Liver (tissue), 10 donors: ENCODE measurements at places on chromosomes 7 and 10. TPM values are rescaled to one million over a fixed set of nuclear protein-coding genes. Genes with fewer than 3 reads are reported as not detected.

The VENTX gene
- 0.25 TPM for total RNA-seq

The GSTK1 gene
- 178 TPM for total RNA-seq

The PHKG1 gene
- total RNA-seq, result 0.19 TPM

The TAS2R3 gene
- total RNA-seq, result 4.1 TPM

The LOXL4 gene
- 18.5 TPM for total RNA-seq

The TUBB8 gene
- not detected for total RNA-seq

The UPK3B gene
- 0.33 TPM for total RNA-seq

The TUBAL3 gene
- total RNA-seq, result 0.75 TPM

The SEPTIN14 gene
- total RNA-seq, result not detected

- no peaks in the 10 kb centered on the region for H3K27me3 ChIP-seq
- no peaks in the 10 kb centered on the region for H3K36me3 ChIP-seq
- no peak overlapping the region for H3K27ac ChIP-seq
- no peak overlapping the region for H3K4me3 ChIP-seq
- peaks cover 29% of the 10 kb centered on the region for H3K4me1 ChIP-seq
- DNase-seq, result no peak
Measured at GRCh38 chr7:127758845-127759244, 106.9 kb downstream of the SND1 start.

GRCh38 chr10:71981015-71981875 is 17.1 kb downstream of the CHST3 start:
- H3K4me1 ChIP-seq, result peaks cover 11% of the 10 kb centered on the region
- DNase-seq, result no peak
- H3K27ac ChIP-seq, result no peak overlapping the region
- no peak overlapping the region for H3K4me3 ChIP-seq
- H3K27me3 ChIP-seq, result no peaks in the 10 kb centered on the region

- H3K4me3 ChIP-seq, result no peak overlapping the region
- no peaks in the 10 kb centered on the region for H3K36me3 ChIP-seq
- no peak for DNase-seq
- no peak overlapping the region for H3K27ac ChIP-seq
Measured at GRCh38 chr7:149685455-149685854, 87.9 kb downstream of the ZNF467 start.

DNA sequence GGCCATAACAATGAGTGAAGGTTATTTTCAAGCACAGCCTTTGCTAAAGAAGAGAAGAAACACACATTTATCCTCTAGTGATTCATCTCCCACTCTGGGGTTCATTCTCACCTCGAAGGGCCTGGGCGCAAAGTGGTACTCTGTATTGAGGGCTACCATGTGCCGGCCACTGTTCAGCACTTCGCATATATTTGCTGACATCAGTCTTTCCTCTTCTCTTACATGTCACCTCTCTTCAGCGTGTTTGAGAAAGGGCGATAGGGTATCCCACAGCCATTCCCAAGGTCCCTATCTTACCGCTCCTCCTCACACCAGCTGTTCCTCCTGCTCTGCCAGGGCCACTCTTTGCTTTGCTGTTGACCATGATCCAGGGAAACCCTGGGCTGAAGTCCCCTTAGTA is 48.8 kb upstream of the ECHDC3 start:
- H3K27ac ChIP-seq, result no peak overlapping the region
- no peak overlapping the region for H3K4me3 ChIP-seq
- H3K36me3 ChIP-seq, result no peaks in the 10 kb centered on the region
- H3K27me3 ChIP-seq, result no peaks in the 10 kb centered on the region

DNA sequence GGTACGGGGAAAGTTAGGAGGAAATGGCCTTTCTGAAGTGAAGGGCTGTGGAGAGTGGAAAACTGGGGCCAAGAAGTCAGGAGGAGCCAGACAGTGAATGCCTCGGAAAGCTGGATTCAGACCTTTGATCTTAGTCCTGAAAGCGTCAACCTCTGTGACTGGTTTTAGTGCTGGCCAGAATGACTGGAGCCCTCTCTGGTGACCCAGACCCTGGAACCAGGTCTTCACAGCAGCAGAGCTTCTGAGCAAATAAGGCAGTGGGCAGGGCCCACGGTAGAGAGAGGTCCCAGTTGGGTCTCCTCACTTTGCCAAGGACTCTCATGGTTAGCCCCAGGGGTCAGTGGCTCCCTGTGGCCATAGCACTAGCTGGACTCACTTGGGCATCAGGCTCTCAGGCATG is 157.7 kb upstream of the EEPD1 start:
- H3K27me3 ChIP-seq, result no peaks in the 10 kb centered on the region
- H3K36me3 ChIP-seq, result no peaks in the 10 kb centered on the region
- no peak overlapping the region for H3K27ac ChIP-seq
- H3K4me1 ChIP-seq, result peaks cover 2% of the 10 kb centered on the region
- no peak for DNase-seq

DNA sequence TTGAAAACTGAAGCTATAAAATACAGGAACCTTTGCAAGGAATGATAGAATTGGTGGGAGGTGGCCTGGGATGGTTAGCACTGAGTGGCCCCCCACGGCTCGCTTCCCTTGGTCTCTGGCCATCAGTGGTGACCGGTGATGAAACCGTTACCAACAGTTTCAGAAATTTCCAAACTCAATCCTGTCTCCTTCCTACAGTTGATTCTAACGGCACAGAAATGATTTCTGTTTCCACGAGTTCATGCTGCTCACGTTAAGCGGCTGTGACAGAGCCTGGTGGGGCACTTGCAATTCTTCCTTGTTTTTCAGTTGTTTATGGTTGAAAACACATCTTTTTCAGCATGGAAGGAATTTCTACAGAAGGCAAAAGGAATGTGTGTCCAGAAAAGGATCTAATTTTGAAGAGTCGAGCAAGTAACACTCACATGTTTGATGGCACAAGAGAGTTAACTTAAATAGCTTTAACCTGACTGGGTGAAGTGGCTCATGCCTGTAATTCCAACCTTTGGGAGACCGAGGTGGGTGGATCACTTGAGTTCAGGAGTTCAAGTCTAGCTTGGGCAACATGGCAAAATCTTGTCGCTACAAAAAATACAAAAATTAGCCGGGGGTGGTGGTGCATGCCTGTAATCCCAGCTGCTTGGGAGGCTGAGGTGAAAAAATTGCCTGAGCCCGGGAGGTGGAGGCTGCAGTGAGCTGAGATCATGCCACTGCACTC is 100.1 kb downstream of the DNAJB6 start:
- H3K4me3 ChIP-seq, result no peak overlapping the region
- no peak for DNase-seq
- no peak overlapping the region for H3K27ac ChIP-seq
- no peaks in the 10 kb centered on the region for H3K27me3 ChIP-seq
- H3K36me3 ChIP-seq, result no peaks in the 10 kb centered on the region

DNA sequence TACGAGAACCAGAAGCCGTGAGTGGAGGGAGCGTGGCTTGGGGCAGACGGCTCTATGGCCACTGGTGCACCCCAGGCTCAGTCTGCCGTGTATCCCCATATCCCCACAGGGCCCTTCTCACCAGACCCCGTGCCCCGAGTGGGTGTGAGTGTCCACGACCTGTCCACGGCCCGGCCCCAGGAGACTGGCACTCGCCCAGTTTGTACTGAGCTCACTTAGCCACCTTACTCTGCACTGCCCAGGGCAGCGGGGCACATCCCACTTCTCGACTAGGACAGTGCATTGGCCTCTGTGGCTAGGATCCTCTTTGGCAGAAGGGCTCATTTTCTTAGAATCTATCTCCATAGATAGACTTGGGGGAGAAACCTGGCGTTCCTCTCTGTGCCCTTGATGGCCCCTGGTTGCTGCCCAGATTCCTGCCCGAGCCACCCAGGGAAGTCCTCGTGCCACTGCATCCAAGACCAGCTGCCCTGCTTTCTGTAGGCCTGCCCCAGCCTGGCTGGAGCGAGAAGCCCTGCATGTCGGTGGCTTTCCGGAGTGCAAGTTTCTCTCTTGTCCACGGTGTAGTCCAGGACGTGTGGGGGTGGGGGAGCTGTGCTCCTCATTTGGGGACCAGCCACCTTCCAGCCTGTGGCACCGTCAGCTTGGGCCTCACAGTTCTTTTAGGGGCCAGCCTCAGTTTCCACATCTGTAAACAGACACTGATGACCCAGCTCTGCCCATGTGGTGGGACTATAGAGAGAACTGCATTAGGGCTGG is 11.9 kb downstream of the TMEM120A start:
- H3K4me3 ChIP-seq, result no peak overlapping the region
- peak overlapping the region; percentile 5 for H3K27ac ChIP-seq
- H3K36me3 ChIP-seq, result peaks cover 51% of the 10 kb centered on the region
- H3K4me1 ChIP-seq, result peaks cover 7% of the 10 kb centered on the region

DNA sequence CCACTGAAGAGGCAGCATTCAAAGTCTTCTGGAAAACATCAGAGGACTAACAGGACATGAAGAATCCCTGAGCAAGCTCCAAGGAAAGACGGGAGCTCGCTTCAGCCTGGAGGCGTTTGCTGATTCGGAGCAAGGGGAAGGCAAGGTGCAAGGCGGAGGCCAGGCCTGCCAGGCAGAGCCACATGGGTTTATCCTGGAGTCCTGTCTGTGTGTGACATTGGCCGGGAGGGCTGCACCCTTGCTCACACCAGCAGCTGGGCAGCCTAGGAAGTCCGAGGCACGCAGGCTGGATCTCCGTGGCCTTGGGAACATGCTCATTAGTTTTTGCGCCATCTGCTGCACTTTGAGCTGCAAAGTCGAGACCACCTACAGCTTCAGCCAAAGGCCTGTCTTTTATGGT is 22.3 kb upstream of the LARP4B start:
- DNase-seq, result no peak
- no peaks in the 10 kb centered on the region for H3K27me3 ChIP-seq
- H3K4me1 ChIP-seq, result no peaks in the 10 kb centered on the region
- no peak overlapping the region for H3K4me3 ChIP-seq

- H3K4me1 ChIP-seq, result no peaks in the 10 kb centered on the region
- no peak overlapping the region for H3K27ac ChIP-seq
- H3K27me3 ChIP-seq, result no peaks in the 10 kb centered on the region
Measured at GRCh38 chr10:95312257-95312656, 21.5 kb upstream of the PDLIM1 start.

DNA sequence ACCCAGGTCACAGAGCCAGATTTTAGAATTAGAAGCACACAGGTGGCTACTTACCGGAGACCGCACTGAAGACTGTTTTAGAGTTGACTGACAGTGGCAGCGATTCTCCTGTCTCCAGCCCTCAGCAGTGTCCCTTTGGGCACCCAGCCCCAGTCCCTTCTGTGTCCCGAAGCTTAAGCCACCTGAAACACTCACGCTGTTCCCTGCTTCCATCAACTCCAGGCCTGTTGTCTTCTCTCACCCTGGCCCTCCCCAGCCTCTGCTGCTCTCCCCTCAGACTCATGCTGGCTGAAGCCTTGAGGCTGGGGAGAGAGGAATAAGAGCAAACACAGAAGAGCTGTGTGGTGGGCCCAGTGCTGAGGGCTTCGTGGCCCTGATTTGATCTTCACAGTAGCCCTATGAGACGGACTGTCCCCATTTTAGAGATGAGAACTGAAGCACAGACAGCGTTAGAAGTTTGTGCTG is 10.6 kb downstream of the SAP25 start:
- H3K36me3 ChIP-seq, result peaks cover 14% of the 10 kb centered on the region
- H3K4me3 ChIP-seq, result no peak overlapping the region
- H3K27me3 ChIP-seq, result no peaks in the 10 kb centered on the region
- DNase-seq, result no peak
- H3K4me1 ChIP-seq, result peaks cover 72% of the 10 kb centered on the region

DNA sequence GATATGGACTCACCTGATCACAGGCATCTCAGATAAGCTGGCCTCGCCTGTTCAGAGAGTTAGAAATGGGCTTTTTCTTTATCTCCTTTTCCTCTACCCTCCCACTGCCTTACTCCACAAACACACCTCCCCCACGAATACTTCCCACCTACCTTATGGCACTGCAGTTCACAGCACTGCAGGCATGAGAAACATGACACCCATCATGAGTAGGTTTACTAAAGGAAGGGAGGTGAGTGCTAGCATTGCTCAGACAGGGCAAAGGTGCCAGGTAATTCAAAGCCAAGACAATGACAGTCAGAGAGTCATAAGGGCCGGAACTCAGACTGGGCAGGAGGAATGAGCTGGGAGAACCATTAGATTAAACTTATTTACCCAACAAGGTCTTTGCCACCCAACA is 220.6 kb downstream of the FAM107B start:
- no peak for DNase-seq
- H3K4me1 ChIP-seq, result peaks cover 52% of the 10 kb centered on the region
- peak overlapping the region; percentile 80 for H3K27ac ChIP-seq
- H3K27me3 ChIP-seq, result no peaks in the 10 kb centered on the region

DNA sequence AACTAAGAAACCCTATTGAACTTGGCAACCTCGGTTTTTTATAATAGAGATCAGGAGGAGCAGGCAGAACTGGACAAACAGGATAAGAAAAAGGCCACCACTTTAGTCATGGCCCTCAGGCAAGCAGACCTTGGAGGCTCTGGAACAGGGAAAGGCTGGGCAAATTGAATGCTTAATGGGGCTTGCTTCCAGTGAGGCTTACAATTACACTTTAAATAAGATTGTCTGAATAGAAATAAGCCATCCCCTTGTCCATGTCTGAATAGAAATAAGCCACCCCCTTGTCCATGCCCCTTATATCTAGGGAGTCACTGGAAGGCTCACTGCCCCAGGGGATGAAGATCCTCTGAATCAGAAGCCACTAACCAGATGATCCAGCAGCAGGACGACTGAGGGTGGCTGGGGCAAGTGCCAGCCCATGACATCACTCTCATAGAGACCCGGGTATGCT is 40.6 kb downstream of the AKR1B15 start:
- H3K4me1 ChIP-seq, result peaks cover 4% of the 10 kb centered on the region
- no peak overlapping the region for H3K27ac ChIP-seq
- no peaks in the 10 kb centered on the region for H3K36me3 ChIP-seq
- no peak for DNase-seq

GRCh38 chr7:88218836-88219605 is 817 bp downstream of the SRI start:
- peaks cover 7% of the 10 kb centered on the region for H3K36me3 ChIP-seq
- H3K27me3 ChIP-seq, result no peaks in the 10 kb centered on the region
- peaks cover 10% of the 10 kb centered on the region for H3K4me1 ChIP-seq
- peak overlapping the region; percentile 35 for H3K27ac ChIP-seq
- peak; percentile 56 for DNase-seq

- H3K27ac ChIP-seq, result peak overlapping the region; percentile 84
- DNase-seq, result peak; percentile 61
- peak overlapping the region; percentile 66 for H3K4me3 ChIP-seq
- peaks cover 27% of the 10 kb centered on the region for H3K4me1 ChIP-seq
- no peaks in the 10 kb centered on the region for H3K27me3 ChIP-seq
- no peaks in the 10 kb centered on the region for H3K36me3 ChIP-seq
Measured at GRCh38 chr7:37920849-37921805, 687 bp downstream of the EPDR1 start.

DNA sequence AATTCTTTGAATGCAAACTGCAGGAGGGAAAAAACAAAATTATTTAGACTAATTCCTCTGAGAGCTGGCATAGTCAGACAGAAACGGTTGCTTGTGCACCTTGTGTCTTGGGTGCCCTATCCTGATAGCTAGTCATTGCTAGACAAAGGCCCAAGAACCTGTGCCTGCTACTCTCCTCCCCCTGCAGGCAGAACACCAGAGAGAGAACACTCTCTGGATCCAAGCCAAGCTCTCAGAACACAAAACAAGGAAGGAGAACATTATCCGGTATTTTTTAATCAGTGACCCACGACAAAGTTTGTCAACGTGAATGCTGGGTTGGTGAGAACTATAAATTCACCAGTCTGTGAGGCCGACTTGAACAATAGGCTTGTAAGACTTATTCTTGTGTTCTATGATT is 18.8 kb upstream of the PPP1R9A start:
- no peak overlapping the region for H3K27ac ChIP-seq
- DNase-seq, result no peak
- no peak overlapping the region for H3K4me3 ChIP-seq
- H3K36me3 ChIP-seq, result no peaks in the 10 kb centered on the region

- no peak overlapping the region for H3K27ac ChIP-seq
- H3K4me1 ChIP-seq, result no peaks in the 10 kb centered on the region
- H3K4me3 ChIP-seq, result no peak overlapping the region
- no peak for DNase-seq
Measured at GRCh38 chr7:158991824-158992621, 135.7 kb downstream of the DYNC2I1 start.

GRCh38 chr7:19754521-19755116 is 18.8 kb downstream of the TMEM196 start:
- H3K4me3 ChIP-seq, result no peak overlapping the region
- DNase-seq, result no peak
- H3K36me3 ChIP-seq, result no peaks in the 10 kb centered on the region
- H3K4me1 ChIP-seq, result no peaks in the 10 kb centered on the region
- no peak overlapping the region for H3K27ac ChIP-seq
